ENCODE measurements at places on chromosomes 1 and 21.

- no peak for DNase-seq
These were observed 22.8 kb upstream of the CFAP126 start for GRCh38 chr1:161390559-161390858.

GRCh38 chr1:172883387-172883791, 167.4 kb downstream of the TNFSF18 start:
- DNase-seq: no peak

GRCh38 chr1:36961062-36961615, 73.2 kb downstream of the GRIK3 start:
- DNase-seq: no peak

GRCh38 chr21:27024301-27024700, 57.4 kb upstream of the ADAMTS5 start:
- DNase-seq: no peak

DNA sequence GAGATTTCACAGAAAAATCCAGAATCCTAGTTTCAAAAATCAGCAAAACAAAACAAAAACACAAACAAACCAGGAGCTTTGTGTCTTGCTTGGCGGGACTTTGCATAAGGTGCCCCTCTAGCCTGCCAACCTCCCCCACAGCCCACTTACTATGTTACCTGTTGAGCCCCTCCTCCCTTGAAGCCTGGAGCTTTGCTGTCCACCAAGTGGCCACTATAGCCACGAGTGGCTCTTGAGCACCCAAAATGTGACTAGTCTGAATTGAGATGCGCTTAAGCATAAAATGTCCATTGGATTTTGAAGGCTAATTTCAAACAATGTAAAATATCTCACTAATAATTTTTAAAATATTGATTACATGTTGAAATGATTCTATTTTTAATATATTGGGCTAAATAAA, 12.2 kb downstream of the TFAP2E start:
- DNase-seq: no peak

DNA sequence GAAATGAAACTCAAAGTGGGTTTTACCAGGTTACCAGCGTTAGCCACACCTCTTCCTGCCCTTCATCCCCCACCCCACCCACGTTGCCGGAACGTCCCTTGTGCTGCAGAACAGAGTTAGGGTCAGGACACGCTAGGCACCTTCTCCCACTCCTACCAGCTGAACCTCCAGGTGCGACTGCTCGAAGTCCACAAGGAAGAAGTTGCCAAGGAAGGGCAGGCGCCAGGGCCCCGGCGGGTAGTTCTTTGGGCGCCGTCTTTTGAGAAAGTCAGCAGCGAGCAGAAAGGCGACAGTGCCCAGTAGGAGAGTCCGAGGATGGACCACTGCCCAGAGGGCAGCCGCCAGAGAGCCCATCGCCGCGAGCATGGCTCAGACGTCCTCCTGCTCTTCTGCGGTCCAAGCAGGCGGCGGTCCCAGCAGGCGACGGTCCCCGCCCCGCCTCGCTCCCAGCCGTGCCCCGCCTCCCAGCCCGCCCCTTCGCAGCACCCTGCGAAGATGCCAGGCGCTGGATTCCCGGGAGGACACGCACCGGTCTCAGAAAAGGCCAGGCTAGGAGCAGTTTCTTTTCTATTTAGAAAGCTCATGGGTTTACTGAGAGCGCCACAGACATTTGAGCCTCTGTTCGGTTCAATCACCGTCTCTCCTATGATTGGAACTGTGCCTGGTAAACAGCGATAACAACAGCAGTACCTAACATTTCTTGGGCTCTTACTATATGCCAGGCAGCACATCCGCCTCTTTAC, at the start of gene CYP2J2:
TSS of gene CYP2J2 (minus strand) at position 393 of the 743 bp plus-strand sequence. CDS start at position 366, 27 bp downstream.
- DNase-seq: peak; percentile 61

GRCh38 chr1:204992998-204993314, 50.1 kb upstream of the CNTN2 start:
- no peak for DNase-seq

- no peak for DNase-seq
These were observed 16.5 kb downstream of the CCDC30 start for GRCh38 chr1:42479621-42480020.

GRCh38 chr1:85351202-85351828, 74.9 kb upstream of the BCL10 start:
- no peak for DNase-seq

DNA sequence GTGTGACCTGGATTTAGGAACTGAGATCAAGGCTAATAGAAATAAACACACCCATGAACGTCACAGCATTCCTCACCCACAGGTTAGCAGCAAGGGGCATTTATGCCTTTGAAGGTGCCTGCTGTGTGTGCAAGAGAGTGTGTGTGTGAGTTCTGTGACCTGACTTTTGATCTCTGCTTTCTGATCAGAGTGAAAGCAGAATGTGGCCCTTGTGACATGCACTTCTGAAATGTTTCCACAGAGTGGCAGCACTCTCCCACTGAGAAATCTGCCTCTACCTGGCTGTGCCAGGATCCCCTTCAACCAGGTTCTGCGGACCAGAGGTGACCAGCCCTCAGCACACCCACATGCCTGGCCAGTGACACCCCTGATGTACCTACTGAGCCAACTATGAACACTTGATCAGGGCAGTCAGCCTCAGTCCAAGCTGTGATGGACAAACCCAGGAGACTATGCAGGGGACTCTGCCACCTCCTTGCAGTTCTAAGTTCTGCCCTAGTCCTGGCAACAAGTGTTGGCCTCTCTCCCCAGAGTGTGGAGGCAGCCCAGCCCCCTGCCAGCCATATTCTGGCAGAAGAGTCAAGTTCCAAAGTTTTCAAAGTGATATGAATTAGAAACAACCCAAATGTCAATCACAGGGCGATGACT, 41.0 kb downstream of the RXRG start:
- no peak for DNase-seq

- peak; percentile 51 for DNase-seq
These were observed at the start of gene C1QA for GRCh38 chr1:22636353-22636752. TSS of gene C1QA (plus strand) at chr1:22636628. CDS start at chr1:22637617, 989 bp downstream.

DNA sequence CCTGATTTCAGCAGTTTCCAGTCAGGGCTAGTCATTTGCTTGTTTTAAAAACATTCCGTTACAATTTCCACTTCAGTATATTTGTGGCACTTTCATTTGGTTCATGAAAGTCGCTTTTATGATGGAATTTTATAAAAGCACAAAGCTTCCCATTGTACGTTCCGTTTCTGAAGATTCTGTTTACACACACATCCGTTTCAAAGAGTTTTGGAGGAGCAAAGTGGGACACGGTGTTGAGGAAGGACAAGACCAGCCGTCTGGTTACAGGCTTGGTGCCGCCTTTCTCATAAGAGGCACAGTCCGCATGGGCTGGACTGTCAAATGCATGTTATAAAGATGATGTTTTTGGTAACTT, 60.3 kb downstream of the FAAP20 start:
- no peak for DNase-seq

DNA sequence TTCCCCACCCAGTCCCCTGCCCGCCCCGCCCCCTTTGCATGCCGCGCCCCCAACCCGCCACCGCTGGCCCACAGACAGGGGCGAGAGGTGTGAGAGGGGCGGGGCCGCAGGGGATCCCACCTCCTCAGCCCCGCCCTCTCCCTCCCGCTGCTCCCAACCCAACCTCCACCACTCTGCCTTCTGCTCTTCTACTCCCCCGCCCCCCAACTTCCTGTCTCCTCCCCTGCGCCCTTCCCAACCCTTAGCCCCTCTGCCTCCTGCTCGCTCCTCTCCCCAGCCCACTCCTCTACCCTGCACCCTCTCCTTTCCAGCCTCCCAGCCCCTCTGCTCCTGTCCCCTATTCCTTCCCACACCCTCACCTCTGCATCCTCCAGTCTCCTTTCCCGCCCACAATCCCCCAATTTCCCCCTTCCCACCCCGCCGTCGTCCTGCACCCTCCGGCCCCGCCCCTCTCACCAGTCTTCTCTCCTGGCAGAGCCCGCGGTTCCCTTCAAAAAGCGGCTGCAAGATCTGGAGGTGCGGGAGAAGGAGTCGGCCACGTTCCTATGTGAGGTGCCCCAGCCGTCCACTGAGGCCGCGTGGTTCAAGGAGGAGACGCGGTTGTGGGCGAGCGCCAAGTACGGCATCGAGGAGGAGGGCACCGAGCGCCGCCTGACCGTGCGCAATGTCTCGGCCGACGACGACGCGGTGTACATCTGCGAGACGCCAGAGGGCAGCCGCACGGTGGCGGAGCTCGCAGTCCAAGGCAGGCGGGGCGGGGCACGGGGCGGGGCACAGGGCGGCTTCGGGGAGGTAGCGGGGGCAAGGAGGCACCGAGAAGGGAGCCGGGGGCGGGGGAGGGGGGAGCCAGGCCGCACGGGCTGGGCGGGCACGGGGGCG, 5.4 kb downstream of the OBSCN start:
- peak; percentile 87 for DNase-seq

- no peak for DNase-seq
These were observed 78.7 kb upstream of the VAV3 start for GRCh38 chr1:108043707-108044106.

DNA sequence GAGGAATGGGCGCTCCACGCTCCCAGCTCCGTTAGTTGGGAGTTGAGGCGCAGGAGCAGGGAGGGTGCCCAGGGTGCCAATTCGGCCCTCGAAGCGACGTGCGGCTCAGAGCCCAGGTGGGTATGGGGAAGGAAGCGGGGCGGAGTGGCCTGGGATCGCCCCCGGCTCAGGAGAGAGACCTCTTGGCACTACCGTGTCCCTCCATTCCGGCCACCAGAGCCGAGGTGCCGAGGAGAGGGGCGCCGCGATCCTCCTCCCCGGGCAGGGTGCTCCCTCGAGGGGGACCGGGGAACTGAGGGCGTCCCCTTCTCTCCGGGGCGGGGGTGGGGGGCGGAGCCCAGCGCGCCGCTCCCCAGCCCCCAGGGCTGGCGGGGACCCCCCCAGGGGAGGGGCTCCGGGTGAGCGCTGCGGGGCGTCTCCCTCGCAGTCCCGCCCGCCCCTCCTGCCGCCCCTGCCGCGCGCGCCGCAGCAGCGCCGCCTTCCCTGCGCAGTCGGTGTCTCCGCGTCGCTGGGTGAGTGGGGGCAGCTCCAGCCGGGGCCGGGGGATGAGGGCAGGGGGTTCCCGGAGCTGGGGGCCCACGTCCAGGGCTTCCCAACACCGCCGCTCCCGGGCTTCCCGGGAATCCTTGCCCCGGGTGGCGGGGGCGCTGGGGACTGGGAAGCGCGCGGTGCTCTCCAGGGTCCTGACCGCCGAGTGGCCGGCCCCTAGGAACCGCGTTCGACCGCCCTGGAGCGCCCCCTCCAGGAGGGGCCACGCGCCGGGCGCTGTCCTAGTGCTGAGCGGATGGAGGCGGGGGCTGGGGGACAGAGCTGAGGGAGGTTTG, at the start of gene HPCA:
TSS of gene HPCA (plus strand) at position 488 of the 824 bp plus-strand sequence. CDS start 2,408 bp downstream, outside the sequence.
- no peak for DNase-seq

- DNase-seq: no peak
These were observed 8.6 kb upstream of the PIGV start for GRCh38 chr1:26779098-26779668.
